ENCODE measurements at places on chromosomes 5 and 9.

DNA sequence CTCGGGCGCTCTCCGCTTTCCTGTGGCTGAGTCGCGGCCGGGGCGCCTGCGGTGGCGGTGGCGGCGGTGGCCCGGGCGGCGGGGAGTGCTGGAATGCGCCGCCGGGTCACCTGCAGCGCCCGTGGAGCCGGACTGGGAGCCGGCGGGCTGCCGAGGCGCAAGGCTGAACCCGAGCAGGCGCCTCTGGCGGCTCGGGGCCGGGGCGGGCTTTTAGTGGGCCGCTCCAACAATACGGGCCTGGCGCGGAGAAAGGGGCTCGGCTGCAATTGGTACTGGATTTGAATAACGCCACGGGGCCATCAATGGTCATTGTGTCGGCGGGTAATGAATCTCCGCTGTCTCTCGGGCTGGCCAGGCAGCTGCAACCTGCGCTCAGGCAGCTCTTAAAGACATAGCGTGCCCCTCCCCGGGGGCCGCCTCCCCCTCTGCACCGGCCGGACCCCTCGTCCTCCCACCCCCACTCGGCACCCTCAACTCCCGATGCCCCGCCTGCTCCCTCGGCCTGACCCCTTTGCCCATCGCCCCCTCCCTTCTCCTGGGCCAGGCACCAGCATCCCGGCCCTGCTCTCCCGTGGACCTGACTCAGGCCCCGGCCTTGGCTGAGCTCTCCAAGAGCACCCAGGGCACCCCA is 22.1 kb downstream of the URM1 start:
- H3K36me3 ChIP-seq = peaks cover 38% of the 10 kb centered on the region
- peaks cover 2% of the 10 kb centered on the region for H3K27me3 ChIP-seq
- no peak overlapping the region for H3K4me3 ChIP-seq
- no peak for DNase-seq
- H3K27ac ChIP-seq = no peak overlapping the region
- no peaks in the 10 kb centered on the region for H3K4me1 ChIP-seq

DNA sequence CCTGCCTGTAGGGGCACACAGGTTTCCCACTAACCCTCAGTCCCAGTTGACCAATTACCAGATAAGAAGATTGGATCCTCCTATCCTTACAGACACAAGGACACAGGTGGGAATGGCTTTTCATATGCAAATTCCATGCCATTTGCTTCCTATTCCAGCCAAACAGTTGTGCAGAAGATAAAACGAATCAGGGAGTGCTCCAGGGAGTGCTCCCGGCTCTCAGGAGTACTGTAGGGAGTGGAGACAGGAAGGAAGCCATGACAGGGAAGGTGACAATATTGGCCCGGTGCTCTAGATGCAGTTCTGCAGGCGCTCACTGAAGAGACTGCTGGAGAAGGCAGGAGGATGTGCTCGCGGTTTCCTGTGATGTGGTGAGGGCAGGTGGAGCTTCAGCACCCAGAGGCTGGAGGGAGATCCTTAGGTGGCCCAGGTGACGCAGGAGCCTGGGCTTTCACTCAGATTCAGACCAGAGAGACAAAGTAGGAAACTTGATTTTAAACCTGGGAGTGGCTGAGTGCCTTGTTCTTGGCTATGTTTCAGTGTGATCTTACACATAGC is 260.0 kb downstream of the AUH start:
- H3K27me3 ChIP-seq = peaks cover 10% of the 10 kb centered on the region
- DNase-seq = peak; percentile 74
- no peaks in the 10 kb centered on the region for H3K36me3 ChIP-seq
- no peak overlapping the region for H3K27ac ChIP-seq
- H3K4me1 ChIP-seq = peaks cover 18% of the 10 kb centered on the region

- no peak overlapping the region for H3K4me3 ChIP-seq
- no peaks in the 10 kb centered on the region for H3K36me3 ChIP-seq
- H3K4me1 ChIP-seq = no peaks in the 10 kb centered on the region
- no peak for DNase-seq
- peaks cover 2% of the 10 kb centered on the region for H3K27me3 ChIP-seq
- H3K27ac ChIP-seq = no peak overlapping the region
These were observed 1233.4 kb upstream of the DMAC1 start for GRCh38 chr9:9033022-9033421.

GRCh38 chr5:5983261-5983980 is 394.9 kb downstream of the MED10 start:
- no peak overlapping the region for H3K4me3 ChIP-seq
- DNase-seq = no peak
- no peaks in the 10 kb centered on the region for H3K4me1 ChIP-seq
- no peak overlapping the region for H3K27ac ChIP-seq
- H3K36me3 ChIP-seq = no peaks in the 10 kb centered on the region

DNA sequence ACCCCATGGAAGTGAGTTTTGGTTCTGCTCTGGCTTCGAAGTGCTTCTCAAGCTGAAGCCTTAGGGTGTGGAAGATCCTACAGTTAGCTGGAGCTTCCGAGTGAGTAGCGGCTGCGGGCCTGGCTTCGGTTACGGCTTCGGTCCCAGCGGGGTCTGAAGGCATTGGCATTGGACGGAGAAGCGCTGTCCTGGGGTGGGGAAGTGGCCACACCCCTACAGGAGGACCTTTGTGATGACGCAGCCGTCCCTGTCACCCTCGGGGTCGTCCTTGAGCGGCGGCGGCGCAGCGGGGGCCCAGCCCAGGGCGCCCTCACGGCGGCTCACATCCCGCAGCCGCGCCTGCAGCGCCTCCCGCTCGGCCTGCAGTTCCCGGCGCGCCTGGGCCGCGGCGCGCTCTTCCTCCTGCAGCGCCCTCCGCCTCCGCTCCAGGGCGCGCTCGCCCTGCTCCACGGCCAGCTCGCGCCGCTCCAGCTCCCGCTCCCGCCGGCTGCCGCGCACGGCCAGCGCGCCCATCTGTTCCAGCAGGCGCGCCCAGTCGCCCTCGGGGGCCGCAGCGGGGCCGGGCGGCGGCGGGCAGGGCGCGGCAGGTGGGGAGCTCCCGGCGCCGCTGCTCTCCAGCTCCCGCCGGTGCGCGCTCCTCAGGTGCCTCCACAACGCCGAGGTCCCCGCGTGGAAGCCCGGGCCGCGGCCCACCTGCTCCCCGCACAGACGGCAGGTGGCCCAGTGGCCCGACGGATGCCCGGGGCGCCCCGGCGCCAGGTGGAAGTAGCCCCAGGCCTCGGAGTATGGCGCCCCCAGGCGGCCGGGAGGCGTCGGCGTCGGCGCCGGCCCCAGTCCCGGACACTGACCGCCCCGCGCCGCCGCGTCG is 9.9 kb downstream of the ZBED3 start:
- H3K27ac ChIP-seq = no peak overlapping the region
- H3K27me3 ChIP-seq = no peaks in the 10 kb centered on the region
- peak overlapping the region; percentile 44 for H3K4me3 ChIP-seq
- H3K4me1 ChIP-seq = no peaks in the 10 kb centered on the region

GRCh38 chr5:138287246-138287645 is 12.8 kb upstream of the GFRA3 start:
- H3K27ac ChIP-seq = no peak overlapping the region
- H3K4me3 ChIP-seq = no peak overlapping the region
- H3K36me3 ChIP-seq = no peaks in the 10 kb centered on the region
- no peaks in the 10 kb centered on the region for H3K27me3 ChIP-seq

DNA sequence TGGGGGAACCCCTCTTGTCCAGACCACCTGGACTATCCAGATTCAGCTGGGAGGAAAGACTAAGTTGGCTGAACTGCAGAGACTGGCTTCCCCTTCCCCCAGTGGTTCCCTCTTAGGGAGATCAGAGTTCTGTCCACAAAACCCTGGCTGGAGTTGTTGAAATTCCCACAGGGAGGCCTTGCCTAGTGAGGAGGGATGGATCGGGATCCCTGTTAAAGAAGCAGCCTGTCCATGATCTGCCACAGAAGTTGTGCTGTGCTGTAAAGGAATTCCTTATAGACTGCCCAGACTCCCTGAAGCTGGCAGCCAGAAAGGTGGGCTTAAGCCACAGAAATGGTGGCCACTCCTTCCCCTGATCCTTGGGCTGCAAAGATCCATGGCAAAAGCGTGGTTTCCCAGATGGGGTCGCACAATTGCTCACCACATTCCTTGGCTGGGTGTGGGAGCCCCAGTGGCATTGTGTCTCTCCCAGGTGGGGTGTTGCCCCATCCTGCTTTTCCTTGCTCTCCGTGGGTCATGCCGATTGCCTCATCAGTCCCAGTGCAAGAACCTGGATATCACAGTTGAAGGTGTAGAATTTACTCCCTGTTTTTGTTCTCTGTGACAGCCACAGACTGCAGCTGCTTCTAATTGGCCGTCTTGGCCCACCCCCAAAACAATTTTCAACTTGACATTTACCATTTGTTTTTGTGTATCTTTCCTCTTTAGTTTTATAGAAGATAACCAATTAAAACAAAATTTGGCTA is 342.4 kb downstream of the FGF10 start:
- no peaks in the 10 kb centered on the region for H3K4me1 ChIP-seq
- no peaks in the 10 kb centered on the region for H3K27me3 ChIP-seq
- no peaks in the 10 kb centered on the region for H3K36me3 ChIP-seq
- H3K27ac ChIP-seq = no peak overlapping the region
- no peak for DNase-seq

GRCh38 chr9:136815422-136815782 is 7.7 kb downstream of the RABL6 start:
- DNase-seq = no peak
- H3K27me3 ChIP-seq = no peaks in the 10 kb centered on the region
- H3K27ac ChIP-seq = no peak overlapping the region
- H3K4me3 ChIP-seq = no peak overlapping the region

GRCh38 chr5:172167895-172168294 is 20.1 kb downstream of the STK10 start:
- DNase-seq = no peak
- no peak overlapping the region for H3K4me3 ChIP-seq
- H3K36me3 ChIP-seq = peaks cover 3% of the 10 kb centered on the region
- H3K27me3 ChIP-seq = no peaks in the 10 kb centered on the region
- peaks cover 30% of the 10 kb centered on the region for H3K4me1 ChIP-seq
- H3K27ac ChIP-seq = no peak overlapping the region

GRCh38 chr5:77876316-77876715 is 100.2 kb upstream of the TBCA start:
- no peak overlapping the region for H3K4me3 ChIP-seq
- no peaks in the 10 kb centered on the region for H3K36me3 ChIP-seq
- H3K27ac ChIP-seq = no peak overlapping the region
- DNase-seq = no peak

GRCh38 chr5:91132550-91132949 is 250.6 kb downstream of the ARRDC3 start:
- H3K27me3 ChIP-seq = no peaks in the 10 kb centered on the region
- H3K27ac ChIP-seq = no peak overlapping the region
- DNase-seq = no peak
- H3K4me1 ChIP-seq = no peaks in the 10 kb centered on the region

DNA sequence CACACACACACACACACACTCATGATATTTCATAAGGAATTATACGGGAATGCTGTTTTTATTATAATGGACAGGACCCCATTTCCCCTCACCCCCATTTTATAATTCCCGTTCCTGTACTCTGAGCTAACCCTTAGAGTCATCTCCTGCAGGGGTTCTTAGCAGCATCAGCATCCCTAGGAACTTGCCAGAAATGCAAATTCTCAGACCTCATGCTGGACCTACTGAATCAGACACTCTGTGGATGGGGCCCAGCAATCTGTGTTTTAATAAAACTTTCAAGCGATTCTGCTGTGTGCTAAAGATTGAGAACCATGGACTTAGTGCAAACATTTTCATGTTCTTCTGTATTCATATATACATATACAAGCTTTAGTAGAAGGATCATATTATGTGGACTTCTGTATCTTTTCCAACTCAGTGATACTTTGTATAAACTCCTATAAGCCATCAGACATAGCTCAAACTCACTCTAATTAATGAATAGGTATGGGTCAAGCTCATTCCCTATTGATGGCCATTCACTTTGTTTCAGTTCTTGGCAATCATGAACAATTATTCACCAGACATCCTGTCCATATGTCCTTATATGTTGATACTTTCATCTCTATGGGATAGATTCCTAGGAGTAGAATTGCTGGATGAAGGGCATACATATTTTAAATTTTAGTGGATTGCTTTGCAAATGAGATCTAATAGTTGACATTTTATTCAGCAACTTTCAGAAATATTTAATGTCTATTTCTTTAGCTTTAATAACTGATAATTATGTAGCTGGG is 65.5 kb downstream of the ARHGEF28 start:
- no peaks in the 10 kb centered on the region for H3K27me3 ChIP-seq
- H3K4me3 ChIP-seq = no peak overlapping the region
- no peak for DNase-seq

DNA sequence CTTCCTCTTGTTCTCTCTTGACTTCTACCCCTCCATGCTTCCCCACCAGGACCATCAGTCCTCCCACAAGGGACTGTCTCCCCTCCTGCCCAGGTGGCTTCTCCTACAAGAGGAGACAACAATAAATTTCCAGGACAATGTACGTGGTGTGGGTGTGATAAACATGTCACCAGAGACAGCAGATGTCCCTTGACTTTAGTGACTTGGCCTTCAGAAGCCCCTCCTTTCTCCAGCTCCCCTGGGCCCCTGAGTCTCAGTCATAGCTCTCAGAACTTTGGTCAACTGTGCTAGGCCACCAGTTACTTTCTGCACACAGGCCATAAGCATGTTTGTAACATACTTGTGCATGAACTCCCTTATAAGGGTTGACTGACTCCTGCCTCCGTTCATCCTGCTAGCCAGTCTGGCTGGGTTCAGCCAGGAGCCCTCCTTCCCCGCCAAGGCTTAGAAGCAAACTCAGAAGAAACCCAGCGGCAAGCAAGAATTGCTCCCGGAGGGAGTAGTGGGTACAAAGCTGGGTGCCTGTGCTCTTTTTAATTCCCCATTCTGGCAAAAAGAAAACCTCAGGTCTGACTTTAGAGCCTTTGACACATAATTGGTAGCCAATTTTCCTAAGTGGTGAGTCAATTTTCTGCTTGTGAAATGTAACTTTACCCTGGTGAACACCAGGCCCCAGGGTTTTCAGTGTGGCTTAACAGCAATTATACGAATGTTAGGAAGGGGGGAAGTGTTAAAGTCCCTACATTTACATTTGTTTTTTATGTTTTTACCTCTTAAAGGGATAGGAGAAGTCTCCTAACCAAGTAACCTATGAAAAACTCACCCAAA is 49.2 kb downstream of the EBF1 start:
- peaks cover 21% of the 10 kb centered on the region for H3K27me3 ChIP-seq
- H3K4me1 ChIP-seq = peaks cover 2% of the 10 kb centered on the region
- no peak overlapping the region for H3K27ac ChIP-seq
- no peaks in the 10 kb centered on the region for H3K36me3 ChIP-seq

GRCh38 chr5:1092122-1092521 is 19.7 kb downstream of the SLC12A7 start:
- no peak for DNase-seq
- no peaks in the 10 kb centered on the region for H3K27me3 ChIP-seq
- H3K4me1 ChIP-seq = no peaks in the 10 kb centered on the region
- H3K4me3 ChIP-seq = no peak overlapping the region
- H3K27ac ChIP-seq = no peak overlapping the region
